ENCODE measurements at places on chromosomes 1 and 21.

DNA sequence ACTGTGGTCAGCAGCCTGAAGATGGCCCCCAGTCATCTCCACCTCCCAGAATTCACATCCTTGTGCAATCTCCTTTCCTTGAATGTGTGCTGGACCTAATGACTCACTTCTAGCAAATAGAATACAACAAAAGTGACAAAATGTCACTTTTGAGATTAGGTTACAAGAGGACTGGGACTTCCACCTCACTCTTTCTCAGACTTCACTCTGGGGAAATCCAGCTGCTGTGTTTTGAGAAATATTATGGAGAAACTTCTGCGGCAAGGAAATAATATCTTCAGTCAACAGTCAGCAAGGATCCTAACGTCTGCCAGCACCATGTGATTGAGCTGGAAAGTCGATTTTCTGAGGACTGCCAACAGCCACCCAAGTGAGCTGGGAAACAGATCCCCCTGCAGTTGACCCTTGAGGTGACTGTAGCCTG is 70.5 kb upstream of the GADD45A start:
- DNase-seq: no peak

DNA sequence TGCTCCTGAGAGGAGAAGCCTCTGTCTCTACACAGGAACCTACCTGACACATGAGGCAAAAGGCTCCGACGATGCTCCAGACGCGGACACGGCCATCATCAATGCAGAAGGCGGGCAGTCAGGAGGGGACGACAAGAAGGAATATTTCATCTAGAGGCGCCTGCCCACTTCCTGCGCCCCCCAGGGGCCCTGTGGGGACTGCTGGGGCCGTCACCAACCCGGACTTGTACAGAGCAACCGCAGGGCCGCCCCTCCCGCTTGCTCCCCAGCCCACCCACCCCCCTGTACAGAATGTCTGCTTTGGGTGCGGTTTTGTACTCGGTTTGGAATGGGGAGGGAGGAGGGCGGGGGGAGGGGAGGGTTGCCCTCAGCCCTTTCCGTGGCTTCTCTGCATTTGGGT is 3.9 kb upstream of the ACKR1 start:
- no peak for DNase-seq

- no peak for DNase-seq
Measured at GRCh38 chr21:37767984-37768383, 148.3 kb downstream of the KCNJ6 start.

- no peak for DNase-seq
Measured at GRCh38 chr1:4523551-4523950, 130.9 kb upstream of the AJAP1 start.

- DNase-seq: no peak
Measured at GRCh38 chr1:75487399-75487798, 123.5 kb downstream of the SLC44A5 start.

GRCh38 chr1:196678510-196678884 is 26.7 kb downstream of the CFH start:
- DNase-seq: no peak

GRCh38 chr1:213127074-213127473 is 76.0 kb downstream of the RPS6KC1 start:
- DNase-seq: no peak

GRCh38 chr1:59029411-59030167 is 245.7 kb upstream of the JUN start:
- DNase-seq: no peak

DNA sequence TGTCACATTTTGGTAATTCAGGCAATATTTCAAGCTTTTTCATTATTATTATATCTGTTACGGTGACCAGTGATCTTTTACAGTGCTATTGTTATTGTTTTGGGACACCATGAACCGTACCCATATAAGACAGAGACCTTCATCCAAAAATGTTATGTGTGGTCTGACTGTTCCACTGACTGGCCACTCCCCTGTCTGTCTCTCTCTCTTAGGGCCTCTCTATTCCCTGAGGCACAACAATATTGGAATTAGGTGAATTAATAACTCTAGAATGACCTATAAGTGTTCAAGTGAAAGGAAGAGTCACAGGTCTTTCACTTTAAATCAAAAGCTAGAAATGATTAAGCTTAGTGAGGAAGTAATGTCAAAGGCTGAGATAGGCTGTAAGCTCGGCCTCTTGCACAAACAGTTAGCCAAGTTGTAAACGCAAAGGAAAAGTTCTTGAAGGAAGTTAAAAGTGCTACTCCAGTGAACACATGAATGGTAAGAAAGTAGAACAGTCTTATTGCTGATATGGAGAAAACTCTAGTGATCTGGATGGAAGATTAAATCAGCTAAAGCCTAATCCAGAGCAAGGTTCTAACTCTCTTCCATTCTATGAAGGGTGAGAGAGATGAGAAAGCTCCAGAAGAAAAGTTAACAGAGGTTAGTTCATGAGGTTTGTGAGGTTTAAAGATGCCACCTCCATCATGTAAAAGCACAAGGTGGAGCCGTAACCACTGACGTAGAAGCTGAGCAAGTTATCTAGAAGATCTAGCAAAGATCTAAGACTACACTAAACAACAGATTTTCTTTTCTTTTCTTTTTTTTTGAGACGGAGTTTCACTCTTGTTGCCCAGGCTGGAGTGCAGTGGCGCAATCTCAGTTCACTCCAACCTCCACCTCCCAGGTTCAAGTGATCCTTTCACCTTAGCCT is 19.7 kb upstream of the DIPK1A start:
- DNase-seq: no peak

All from activated T-cell treated with anti-CD3 and anti-CD28 coated beads for 4 hours (primary cell).